Activated CD4-positive, CD25-positive, alpha-beta regulatory T cell treated with anti-CD3 and anti-CD28 coated beads, Interleukin-2, amount 50 U/mL, for 24 hours (primary cell): ENCODE measurements at places on chromosomes 16 and 17.

GRCh38 chr17:34055606-34056005 is 199.5 kb upstream of the CCL2 start:
- ATAC-seq = no peak

DNA sequence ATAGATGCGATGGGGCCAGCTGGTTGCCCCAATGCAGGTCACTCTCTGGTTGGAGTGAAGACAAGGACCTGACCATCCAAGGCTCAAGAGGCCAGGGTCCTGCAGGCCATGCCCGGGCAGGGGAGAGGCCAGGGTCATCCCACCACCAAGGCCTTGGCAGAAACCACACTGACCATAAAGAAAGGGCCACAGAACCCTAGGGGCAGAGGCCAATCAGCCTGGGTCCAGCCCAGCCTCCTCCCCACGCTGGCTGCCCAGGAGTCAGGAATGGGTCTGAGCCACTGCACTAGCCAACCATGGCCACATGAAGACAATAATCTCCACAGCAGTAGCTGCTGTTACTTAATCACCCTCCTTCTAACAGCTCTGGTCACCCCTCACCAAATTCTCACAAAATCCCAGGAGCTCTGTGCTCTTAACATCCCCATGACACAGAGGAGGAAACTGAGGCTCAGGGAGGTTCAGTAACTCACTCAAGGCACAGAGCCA is 10.2 kb upstream of the BCAR1 start:
- no peak for ATAC-seq

- no peak for ATAC-seq
Observed at GRCh38 chr17:83106913-83107655, 27.7 kb downstream of the METRNL start.

GRCh38 chr17:56652628-56653027 is 59.1 kb downstream of the NOG start:
- ATAC-seq = no peak

DNA sequence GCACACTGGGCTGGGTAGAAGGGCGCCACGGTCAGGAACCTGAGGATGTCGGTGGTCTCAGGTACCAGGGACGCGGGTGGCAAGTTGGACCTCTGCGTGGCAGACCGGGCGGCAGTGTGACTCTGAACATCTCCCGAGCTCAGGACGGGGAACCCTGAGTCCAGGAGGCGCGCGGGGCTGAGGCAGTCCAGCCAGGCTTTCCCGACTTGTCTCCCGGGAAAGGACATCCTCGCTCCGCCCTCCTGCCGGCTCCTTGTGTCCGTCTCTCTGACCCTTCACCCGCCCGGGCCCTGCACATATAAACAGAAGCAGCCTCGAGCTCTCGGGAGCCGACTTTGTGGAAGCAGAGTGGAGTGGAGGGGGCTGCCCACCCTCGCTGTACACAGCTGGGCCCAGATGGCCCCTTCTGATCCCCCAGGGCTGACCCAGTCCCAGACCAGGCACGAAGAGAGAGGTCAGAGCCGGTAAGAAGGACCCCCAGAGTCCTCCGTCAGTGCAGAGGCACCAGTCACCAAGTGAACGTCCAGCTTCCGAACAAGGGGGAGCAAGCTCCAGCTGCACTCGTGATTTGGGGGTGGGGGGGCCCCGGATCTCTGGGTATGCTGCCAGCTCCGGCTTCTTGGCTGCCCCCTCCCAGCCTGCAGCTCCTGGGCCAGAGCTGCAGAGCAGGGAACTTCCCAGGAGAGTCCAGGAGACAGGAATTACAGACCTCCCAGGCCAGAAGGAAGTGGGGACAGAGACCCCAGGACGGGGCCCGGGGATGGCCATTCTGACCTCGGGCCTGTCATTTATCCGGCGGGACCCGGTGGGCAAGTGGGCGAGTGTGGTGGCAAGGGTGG is 8.5 kb upstream of the P2RX1 start:
- no peak for ATAC-seq

- ATAC-seq = no peak
Observed at GRCh38 chr17:78524870-78525510, 52.2 kb downstream of the DNAH17 start.

DNA sequence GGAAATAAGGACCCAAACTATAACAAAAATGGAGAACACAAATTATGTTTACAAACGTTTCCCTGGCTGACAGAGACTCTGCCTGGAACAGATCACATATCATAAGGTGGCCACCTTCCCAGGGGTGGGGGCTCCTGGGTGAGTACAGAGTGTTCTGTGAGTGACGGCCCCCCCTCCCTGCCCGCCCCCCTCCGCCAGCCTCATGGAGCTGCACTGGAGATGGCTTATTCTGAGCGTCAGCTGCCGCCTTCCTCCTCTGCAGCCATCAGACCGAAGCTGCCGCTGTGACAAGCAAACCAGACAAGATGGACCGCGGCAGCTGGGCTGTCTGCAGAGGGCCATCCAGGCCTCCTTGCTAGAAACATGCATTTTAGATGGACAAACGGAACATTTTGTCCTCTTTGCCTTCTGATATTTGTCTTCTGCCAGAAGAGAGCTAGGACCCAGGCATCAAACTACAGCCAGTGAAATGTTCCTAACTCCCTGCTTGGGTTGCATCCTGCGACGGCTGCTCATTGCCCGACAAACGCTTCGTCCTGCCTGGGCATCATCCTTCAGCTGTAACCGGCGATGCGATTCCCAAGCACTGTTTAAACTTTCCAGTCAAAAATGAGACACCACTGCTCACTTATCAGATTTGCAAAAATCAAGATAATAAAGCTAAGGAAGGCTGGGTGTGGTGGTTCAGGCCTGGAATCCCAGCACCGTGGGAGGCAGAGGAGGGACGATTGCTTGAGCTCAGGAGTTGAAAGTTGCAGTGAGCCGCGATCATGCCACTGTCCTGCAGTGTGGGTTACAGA is 15.3 kb upstream of the RPTOR start:
- no peak for ATAC-seq

DNA sequence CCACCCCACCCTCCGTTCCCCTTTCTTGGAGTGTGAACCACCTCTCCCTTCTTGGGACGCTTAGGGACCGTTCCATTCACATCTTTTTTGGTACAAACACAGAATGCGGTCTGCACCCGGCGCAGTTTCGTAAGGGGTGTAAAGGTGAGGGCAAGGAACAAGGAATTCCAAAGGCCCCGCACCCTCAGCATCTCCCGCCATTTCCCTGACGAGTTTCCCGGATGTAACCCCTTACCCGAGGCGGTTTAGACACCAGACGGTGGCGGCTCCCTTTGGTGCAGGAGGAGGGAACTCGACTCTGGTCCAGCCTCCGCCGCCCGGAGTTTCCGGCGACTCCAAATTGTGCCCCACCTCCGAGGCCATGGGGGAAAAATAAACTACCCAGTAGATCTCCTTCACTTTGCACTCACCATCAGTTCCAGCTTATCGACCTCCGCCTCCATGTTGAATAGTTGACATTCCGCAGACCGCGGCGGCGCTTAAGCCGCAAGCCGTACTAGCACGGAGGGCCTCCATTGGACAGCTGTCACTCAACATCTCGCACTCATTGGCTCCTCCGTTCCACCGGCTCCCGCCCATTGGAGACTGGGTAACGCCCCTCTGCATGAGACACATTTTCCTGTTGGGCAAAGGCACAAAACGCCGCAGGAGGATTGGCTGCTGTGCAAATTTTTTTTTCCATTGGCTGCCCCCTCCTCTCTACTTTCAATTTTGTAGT is at the start of gene SKA2:
Gene SKA2 (minus strand): TSS at position 466 of the 718 bp plus-strand sequence. CDS start 23 bp downstream, at position 443.
- ATAC-seq = peak; percentile 85

DNA sequence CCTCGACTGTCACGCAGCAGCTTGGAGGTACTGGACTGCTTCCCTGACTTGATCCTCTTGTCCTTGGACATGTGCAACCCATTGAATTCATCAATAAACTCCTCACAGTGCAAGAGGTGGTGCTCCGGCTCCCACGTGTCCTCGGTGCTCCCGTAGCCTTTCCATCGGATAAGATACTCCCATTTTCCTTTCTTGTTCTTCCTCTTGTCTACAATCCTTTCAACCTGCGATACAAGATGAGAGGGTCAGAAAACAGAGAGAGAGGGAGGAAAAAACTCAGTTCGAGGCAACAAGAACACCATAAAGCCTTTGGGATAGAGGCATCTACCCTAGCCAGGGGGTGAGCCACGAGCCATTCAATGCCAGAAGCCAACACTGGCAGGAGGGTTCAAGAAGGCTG is 119.5 kb downstream of the CDYL2 start:
- ATAC-seq = no peak

GRCh38 chr16:69699915-69700314 is 26.4 kb downstream of the NQO1 start:
- no peak for ATAC-seq

DNA sequence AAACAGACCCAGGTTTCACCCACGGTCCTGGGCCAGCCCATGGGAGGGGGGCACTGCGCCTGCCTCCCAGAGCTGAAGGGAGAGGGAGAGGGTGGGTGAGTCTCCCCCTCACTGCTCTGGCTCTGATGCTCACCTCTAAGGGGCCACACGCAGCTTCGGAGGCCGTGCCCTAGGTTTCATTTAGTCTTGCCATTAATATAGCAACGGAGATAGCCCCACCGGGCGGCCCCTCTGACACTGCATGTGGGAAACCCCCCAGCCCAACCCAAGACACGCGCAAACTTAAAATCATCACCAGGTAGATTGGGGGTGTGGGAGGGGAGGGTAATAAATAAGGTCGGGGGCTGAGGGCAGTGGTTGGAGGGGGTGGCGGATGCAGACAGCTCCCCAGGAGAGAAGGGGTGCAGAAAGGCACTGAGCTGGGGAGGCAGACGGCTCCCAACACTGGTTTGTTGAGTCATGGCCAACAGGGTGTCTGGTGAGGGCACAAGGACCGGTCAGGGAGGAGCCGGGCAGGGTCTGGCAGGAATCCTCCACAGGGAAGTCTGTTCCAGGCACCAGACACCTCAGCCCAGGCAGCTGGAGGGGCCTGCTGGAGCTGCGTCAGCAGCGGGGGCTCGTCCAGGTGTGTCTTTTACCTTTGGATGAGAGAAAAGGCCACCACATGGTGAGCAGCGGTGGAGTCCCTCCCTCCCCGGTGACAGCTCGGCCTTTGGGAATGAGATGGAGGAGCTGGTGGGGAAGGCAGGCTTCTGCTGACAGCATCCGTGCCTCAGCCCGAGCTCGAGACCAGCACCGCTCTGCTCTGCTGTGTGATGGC is 32.0 kb upstream of the DOC2B start:
- ATAC-seq = no peak

- ATAC-seq = no peak
Observed at GRCh38 chr16:13823501-13823900, 96.5 kb upstream of the ERCC4 start.
